ENCODE measurements at places on chromosomes 5 and 9.

DNA sequence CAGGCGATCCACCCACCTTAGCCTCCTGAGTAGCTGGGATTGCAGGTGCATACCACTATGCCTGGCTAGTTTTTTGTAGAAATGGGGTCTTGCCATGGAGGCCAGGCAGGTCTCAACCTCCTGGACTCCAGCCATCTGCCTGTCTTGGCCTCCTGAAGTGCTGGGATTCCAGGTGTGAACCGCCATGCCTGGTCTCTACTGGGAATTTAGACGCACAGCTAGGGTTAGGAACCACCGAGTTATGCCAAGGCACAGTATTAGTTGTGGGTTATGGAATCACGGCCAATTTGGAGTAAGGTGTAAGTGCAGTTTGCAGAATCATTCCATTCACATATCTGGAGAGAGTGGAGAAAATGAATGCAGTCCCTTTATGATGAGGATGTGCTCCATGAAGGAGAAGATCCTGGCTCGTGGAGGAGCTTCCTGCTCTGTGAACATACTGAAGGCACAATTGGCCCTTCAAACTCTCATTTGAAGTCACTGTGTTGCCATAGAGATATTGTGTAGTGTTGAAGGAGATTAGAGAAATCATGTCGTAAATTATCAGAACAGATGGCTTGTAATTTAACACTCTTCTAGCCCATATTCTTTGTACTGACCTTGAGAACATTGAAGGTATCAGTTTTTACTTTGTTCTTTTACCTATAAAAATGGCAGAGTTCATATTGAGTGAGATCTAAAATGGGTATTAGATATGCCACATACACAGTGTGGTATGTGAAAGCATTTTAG lies 18.8 kb downstream of the TRIO start:
- DNase-seq = no peak

DNA sequence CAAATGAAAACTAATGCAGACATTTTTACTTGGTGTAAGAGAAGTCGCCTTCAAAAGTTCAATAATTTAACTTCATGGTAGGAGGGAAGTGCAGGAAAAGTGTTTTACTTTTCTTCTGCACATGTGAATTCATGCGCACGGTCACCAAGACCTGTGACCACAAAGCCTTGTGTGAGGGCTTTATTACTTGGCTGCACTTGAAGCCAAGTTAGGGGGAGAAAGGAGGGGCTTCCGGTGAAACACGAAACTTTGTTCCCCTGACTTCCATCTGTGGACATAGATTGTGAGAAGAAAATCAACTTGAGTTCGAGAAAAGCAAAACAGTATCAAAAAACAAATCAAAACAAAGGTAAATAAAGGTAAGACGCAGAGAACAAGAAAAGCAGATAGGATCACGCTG lies 239.9 kb downstream of the ROR2 start:
- DNase-seq = no peak

DNA sequence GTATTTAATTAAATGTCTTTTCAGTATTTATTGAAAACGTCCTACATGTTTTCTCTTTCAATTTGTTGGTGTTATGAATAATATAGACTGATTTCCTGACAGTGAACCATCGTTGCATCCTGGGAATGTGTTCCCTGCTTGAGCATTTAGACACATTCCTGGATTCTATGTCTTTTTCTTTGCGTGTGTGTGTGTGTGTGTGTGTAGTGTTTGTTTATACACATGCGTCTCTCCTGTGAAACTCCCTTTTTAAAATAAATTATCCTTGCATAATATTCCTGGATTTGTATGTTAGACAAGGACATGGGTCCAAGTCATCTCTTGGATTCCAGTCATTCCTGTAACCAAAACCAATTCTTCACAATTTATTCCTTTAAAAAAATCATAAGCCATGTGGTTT lies 153.4 kb downstream of the HSPA4 start:
- no peak for DNase-seq

DNA sequence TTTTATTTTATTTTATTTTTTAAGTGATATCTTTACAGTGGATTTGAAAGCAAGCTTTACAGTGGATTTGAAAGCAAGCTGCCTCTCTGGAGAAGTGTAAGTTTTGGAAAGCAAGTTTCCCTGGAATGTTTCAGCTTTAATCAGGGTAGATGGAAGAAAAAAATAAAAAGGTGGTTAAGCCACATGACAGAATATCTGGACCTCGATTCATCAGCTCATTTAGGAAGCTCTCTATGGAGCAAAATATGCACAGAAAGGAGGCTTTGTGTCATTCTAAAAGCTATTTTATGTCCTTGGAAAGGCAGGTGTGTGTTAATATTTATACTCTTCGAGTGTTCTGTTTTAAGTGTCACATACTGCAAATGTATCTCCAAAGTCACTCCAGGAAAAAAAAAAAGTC lies 409.2 kb upstream of the KLF4 start:
- DNase-seq = no peak

Data from hypothalamus (tissue), 51 donors.